ENCODE measurements at places on chromosomes 4 and X.

GRCh38 chrX:106401965-106402559 lies 209.7 kb upstream of the RADX start:
- no peak for DNase-seq

DNA sequence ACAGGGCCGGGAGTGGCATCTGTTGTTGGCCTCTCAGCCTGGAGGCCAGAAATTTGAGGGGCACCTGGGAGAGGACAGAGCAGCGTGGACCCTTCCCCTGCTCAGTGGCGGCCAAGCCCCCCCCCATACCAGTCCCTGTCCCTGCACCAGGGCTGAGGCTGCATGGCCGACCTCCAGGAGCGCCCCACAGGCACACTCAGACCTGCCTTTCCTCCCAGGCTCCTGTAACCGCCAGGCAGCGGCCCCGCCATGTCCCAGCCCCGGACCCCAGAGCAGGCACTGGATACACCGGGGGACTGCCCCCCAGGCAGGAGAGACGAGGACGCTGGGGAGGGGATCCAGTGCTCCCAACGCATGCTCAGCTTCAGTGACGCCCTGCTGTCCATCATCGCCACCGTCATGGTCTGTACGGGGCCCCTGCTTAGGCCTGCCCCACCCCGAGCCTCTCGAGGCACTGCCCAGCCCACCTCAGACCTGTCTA lies 15.3 kb downstream of the TMEM175 start:
- no peak for DNase-seq

DNA sequence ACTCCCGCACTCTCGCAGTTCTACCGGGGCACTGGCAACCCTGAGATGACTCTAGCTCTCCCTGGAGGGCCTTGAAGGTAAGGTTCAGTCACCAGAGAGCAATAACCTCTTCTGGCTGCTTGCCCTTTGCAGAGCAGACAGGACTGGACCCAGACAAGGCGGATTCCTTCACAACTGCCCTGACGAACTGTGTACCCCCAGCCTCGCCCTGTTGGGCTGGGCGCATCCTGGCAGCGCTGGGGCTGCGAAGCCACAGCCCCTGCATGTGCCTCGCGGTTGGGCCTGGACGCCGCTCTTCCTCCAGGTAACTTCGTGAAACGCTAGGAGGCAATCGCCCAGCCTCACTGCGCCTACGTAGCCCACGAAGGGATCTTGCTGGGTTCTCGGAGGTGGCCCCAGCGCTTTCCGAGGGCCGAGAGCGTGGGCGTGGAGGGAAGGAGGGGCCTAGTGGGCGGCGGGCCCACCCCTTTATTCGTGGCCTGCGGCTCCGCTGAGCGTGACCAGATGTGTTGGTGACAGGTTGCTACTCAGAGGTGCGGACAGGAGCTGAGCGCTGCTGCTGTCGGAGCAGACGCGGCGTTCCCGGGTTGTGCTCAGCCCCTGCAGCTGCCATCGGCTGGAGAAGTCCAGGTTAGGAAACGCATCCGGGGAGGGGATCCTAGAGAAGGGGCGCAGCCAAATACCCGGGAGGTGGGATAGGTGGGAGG lies 1.9 kb upstream of the MAMLD1 start:
- no peak for DNase-seq

DNA sequence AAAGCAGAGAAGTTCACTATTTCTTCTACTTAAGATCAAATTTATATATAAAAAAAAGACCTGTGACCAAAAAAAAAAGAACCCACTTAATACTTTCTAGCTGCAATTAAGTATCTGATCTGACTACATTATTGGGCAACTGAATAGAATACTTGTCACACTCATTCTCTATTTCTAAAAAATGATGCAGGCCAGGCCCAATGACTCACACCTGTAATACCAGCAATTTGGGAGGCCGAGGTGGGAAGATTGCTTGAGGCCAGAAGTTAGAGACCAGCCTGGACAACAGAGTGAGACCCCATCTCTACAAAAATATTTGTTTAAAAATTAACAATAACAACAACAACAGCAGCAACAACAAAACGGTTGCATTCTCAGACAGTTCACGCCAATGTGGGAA lies 108.8 kb upstream of the BMP2K start:
- no peak for DNase-seq
